ENCODE measurements at places on chromosomes 7 and 10. TPM values are rescaled to one million over a fixed set of nuclear protein-coding genes. Genes with fewer than 3 reads are reported as not detected.

The PSTK gene
- 12.9 TPM for total RNA-seq

DNA sequence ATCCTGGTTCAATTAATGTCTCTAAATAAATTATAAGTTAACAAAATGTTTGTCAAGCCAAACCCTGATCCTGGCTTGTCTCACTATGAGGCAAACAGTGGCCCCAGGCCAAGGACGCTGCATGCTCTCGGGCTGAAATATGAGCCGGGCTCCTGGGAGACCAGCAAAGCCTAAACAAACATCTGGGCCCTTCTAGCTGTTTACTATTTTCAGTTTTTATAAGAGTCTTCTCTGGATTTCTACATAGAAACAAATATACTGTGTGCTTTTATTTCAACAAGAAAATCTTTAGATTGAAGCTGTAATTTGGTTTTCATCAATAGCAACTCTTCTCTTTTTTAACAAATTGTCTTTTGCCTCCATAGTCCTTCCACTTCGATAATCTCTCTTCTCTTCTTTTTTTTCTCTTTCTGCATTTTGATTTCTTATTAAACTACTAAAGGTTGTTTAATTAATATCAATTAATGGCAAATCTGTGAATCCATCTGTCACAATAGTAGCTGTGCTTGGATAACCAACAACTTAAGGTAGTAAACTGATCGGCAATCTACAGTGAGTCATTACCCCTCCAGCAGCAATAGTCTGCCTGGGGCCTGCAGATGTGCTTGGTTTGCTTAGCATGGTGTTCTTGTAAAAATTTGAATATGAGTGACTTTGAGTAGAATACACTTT lies 83.3 kb upstream of the DNAJC1 start:
- peak; percentile 6 for DNase-seq

The CDK1 gene
- 21.7 TPM for total RNA-seq

GRCh38 chr10:104351061-104351702 lies 2.5 kb upstream of the CFAP58 start:
- no peak for DNase-seq

The ZNF25 gene
- 66.8 TPM for total RNA-seq

- no peak for DNase-seq
Measured at GRCh38 chr10:47289921-47290320, 10.1 kb upstream of the GDF10 start.

The ZNF804B gene
- 4.2 TPM for total RNA-seq

The BUD23 gene
- total RNA-seq, result 23.7 TPM

The ZPBP gene
- total RNA-seq, result 0.47 TPM

GRCh38 chr7:45594745-45595535 lies 20.8 kb downstream of the ADCY1 start:
- DNase-seq, result no peak

DNA sequence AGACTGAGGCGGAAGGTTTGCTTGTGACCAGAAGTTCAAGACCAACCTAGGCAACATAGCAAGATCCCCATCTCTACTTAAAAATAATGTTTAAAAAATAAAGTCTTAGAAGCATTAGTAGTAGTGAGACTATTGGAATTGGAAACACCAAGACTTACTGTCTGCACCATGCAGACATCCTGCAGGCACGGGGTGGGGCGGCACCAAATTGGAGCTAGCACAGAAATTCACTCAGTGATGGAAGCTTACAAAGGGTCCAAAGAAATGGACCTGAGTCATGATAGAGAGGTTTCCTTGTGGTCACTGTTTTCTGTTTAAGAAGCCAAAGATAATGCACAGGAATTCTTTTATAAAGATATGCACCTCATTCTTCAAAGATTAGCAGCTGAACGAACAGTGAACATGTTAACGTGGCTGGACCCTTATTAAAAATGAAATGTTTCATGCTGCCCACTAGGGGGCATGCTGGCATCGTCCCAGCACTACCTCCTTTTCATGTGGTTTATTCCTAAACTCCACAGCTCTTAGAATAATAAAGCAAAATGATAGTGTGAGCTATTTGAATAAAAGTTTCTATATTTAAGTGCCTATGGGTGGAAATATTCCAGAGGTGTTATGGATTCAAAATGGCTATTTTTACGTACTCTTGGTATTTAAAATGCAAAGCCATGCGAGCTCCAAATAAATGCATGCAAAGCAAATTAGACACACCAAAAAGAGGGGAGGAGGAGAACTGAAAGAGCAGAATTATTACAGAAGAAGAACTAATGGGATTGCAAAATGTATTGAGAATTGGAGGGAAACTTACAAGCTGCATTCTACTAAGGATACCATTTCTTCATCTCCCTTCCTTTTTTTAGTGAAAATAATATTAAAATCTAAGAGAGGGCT lies 28.6 kb downstream of the PDSS1 start:
- DNase-seq, result no peak

The LBX1 gene
- total RNA-seq, result not detected

DNA sequence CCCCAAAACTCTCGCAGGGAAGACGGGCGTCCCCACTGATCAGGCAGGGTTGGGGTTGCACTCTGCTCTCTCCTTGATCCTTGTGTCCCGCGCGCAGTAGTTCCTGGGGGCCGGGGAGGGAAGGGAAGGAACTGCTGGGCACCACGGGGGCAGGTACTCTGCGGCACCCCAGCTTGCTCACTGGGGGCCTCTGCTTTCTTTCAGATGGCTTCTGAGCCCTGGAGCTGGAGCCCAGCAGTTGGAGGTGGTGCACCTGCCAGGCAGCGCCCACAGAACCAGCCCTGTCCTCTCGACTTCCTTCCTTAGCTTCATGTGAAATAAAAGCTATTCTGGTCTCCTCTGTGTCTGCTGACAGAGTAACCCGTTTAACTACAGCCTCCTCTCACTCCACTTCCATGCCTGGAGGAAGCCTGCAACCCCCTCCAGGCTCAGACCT lies 12.2 kb downstream of the PLAC9 start:
- no peak for DNase-seq

DNA sequence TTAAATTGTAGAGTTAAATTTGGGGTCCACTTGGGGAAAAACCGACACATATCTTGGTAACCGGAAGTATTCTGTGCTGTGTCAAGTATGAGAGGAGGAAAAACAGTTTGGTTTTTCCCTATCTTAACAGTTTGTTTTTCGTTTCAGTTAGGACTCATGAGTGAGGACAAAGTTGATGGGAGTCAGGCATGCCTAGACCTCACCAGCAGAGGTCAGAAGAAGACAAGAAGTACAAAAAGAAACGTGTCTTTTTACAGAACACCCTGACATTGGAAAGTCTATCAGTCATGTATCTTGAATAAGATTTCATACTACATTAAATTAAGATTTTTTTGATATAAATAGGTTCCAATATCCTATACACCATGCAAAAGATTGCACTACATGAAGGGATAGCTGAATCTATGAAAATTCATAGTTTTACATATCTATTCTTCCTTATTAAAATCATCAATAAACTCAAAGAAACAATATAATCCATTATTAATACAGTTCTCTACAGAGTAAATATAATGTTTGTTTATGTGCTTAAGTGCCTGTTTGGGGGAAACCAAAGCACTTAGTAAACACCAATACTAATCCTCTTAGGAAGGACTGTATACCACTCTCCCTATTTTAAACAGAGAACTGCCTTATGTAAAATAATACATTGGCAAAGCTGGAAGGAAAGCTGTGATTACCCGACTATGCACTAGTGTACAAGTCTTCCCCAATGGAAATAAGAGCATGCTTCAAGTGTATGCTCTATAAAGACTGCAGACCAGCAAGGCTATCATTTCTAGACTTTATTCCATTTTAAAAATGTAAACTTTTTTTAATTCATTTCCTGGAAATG lies 95.6 kb downstream of the USP6NL start:
- no peak for DNase-seq

DNA sequence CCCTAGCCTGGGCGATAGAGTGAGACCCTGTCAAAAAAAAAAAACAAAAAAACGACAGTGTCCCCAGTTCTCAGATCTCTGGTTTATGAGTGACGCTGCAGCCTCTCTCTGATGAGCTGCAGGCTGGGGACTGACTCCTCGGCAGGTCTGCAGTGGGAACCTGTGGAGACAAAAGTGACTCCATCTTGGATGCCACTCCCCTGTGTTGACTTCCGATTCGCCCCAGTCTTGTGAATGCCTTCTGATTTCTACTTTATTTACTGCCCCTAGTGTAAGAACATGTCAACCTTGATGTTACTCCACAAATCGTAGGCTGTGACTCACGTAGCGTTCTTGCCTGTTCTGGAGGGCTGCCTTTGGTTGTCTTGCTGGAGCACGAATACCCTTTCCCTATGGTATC lies 6.2 kb downstream of the TACR2 start:
- DNase-seq, result no peak

DNA sequence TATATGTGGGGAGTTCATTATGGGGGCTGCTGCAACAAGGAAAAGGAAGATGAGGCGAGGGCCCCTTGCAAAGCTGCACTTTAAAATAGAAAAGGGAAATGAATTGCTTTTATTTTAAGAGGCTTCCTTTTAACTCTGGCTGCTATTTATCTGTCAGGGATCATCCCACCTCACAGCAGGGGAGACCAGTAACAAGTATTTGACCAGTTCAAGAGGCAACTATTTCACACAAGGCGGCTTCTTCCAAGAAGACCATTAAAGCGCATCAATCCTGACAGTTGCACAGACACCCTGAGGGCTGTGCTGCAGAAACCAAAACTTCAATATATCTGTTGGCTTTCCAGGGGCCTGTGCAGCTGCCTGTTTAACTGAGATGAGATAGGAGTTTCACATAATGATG lies 1009.2 kb downstream of the SORCS3 start:
- no peak for DNase-seq

- DNase-seq, result no peak
Measured at GRCh38 chr10:128001849-128002248, 94.9 kb downstream of the PTPRE start.

GRCh38 chr10:88092973-88093372 lies 229.5 kb downstream of the PTEN start:
- no peak for DNase-seq

DNA sequence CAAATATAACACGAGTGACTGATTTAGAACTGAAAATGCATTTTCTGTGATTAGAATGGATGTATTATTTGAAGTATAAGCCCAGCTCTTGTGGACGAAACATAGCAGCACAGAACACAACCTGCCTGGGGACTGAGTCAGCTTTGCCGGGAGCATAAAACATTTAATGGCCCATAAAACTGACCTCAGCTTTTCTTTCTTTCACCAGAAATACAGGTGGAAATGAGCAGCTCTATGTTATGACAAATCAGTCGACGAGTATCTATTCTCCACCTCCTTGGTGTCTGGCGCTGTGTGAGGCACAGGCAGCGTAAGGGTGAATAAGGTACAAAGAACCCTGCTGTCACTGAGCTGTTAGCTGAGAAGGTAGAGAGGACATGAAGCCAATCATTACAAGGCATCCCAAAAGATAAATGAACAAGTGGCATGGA lies 471.6 kb upstream of the AKR1E2 start:
- no peak for DNase-seq

GRCh38 chr7:45130910-45131309 lies 19.4 kb upstream of the TBRG4 start:
- no peak for DNase-seq

- no peak for DNase-seq
Measured at GRCh38 chr7:120986650-120987049, 1.9 kb upstream of the CPED1 start.

The MORN4 gene
- total RNA-seq, result 36.8 TPM

DNA sequence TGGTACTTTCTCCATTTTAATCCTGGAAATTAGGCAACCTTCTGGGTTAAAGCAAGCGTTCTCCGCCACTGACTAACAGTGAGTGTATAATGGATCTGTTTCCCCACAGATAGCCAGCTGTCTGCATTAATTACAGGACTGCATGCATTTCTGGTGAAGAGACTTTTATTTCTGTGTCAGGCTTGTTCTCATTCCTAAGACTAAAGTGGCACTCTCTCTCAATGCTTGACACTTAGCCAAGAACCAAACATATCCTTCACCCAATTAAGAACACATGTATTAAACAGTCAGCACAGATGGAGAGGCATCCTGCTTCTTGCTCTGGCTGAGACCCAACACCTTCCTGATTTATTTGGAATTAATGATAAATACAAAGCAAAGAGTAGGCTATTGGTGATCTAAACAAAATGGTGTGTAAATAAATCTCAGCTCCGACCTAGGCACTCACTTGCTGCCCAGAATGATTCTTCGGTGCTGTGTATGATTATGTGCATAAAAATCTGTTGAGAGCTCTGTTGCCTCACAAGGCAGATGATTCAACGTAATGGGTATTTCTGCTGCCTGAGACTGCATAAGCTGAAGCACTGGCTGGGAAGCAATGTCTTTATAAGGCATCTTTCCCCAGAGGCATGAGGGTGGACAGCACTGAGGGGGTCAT lies 16.8 kb downstream of the CALU start:
- DNase-seq, result no peak

DNA sequence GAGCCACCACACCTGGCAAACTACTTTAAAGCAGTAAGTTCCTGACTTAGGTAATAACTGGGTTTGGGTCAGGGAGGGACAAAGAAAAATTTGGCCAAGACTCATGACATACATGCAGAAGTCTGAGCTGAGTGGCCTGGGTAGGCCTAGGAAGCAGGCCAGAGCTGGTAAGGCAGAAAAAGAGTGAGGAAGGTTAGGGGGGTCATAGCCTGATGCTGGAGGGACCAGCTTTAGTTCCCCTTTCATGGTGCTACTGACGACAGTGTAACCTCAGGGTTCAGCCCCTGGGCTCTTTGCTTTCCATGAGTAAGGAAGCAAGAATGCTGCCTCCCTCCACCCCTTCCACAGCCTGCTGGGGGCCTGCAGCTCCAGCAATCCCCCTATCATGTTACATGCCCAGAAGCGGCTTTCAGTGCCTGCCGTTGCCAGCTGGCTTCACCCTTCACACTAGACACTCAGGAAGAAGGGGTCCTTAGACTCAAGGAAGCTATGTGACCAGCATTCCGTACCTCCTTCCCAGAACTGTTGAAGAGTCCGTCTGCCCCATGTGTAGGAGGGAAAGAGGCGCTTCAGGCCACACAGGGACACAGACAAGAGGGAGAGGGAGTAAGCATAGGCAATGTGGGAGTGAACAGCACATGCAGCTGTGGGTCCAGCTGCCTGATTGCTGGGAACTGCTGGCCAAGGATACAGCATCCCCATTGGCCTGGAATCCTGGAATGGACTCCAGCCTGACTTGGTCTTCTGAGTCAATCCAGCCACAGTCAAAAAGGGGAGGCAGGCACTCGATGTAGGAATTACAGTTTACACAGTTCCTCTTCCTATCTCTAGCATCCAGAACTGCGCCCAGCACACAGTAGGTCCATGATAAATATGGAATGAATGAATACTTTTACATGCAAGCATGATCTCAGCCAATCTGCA lies 4.1 kb upstream of the PLAU start:
- no peak for DNase-seq

GRCh38 chr7:137789215-137789882 lies 57.4 kb downstream of the DGKI start:
- no peak for DNase-seq

- DNase-seq, result no peak
Measured at GRCh38 chr7:91614431-91614830, 266.1 kb downstream of the MTERF1 start.
